Mucosa of descending colon (tissue), 3 donors: ENCODE measurements at places on chromosomes 13 and 19.

DNA sequence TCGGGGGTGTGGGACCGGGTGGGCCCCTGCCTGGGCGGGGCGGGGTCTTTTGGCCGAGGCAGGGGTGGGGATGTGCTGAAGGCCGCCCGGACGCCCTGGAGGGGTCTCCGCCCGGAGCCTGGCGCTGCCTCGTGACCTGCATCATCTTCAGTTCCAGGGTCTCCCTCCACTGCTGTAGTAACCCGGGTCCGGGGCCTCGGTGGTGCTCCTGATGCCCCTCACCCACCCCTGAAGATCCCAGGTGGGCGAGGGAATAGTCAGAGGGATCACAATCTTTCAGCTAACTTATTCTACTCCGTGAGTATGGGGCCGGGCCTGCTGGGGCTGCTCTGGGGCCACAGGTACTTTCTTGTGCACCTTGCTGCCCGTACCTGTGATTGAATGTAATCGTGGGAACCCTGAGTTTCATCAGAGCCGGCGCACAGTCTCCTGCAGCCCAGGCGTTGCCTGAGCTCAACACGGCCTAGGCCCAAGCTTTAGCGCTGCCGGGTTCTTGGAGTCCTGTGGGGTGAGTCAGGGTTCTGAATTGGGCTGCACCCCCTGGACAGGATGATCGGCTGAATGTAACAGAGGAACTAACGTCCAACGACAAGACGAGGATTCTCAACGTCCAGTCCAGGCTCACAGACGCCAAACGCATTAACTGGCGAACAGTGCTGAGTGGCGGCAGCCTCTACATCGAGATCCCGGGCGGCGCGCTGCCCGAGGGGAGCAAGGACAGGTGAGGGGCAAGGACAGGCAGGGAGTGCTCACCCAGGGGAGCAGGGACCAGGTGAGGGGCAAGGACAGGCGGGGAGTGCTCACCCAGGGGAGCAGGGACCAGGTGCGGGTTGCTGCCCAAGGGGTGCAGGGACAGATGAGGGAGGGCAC, 10.5 kb downstream of the PEAK3 start:
- DNase-seq: peak; percentile 49

GRCh38 chr13:60623151-60623550, 226.1 kb downstream of the TDRD3 start:
- DNase-seq: no peak

DNA sequence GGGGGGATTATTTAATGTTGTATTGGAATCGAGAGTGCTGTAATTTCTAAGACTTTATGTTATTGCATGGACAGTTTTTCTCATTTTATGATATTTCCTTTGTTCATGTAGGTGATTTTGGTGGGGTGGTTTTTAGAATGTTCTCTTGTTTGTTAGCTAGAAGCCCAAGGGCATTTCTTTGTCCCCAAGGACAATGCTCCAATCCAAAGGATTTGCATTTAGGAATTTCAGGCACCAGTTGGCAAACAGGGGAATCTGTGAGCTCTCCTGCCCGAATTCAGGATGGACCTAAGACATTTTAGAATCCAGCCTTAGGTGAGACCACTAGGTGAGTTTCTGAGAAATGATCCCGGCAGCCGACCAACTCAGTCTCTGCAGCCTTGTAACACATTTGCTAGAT, 324.9 kb downstream of the KCNRG start:
- no peak for DNase-seq

DNA sequence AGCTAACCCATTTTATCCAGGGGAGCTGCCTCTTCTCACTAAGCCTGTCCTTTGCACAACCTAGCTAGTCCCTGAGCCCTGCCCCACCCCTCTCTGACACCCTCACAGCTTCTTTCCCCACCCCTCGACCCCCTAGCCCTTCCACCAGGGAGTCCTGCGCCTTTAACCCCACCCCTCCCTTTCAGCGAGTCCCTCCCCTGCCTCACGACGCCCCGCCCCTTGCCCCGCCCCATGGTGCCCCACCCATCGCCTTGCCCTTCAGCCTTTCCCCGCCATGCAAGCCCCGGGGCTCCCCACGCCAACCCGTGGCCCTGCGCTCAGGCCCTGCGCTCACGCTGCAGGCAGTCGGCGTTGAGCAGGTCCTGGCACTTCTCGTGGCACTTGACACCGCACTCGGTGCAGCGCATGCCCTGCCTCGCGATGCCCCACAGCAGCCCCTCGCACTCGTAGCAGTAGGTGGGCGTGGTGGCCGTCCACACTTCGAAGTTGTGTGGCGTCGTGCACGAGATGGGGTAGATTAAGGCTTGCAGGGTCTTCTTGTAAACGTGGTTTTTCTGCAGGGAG, 40.0 kb downstream of the UNC13A start:
- peak; percentile 35 for DNase-seq

GRCh38 chr19:1266916-1267476, 2.1 kb upstream of the CIRBP start:
- DNase-seq: peak; percentile 91

DNA sequence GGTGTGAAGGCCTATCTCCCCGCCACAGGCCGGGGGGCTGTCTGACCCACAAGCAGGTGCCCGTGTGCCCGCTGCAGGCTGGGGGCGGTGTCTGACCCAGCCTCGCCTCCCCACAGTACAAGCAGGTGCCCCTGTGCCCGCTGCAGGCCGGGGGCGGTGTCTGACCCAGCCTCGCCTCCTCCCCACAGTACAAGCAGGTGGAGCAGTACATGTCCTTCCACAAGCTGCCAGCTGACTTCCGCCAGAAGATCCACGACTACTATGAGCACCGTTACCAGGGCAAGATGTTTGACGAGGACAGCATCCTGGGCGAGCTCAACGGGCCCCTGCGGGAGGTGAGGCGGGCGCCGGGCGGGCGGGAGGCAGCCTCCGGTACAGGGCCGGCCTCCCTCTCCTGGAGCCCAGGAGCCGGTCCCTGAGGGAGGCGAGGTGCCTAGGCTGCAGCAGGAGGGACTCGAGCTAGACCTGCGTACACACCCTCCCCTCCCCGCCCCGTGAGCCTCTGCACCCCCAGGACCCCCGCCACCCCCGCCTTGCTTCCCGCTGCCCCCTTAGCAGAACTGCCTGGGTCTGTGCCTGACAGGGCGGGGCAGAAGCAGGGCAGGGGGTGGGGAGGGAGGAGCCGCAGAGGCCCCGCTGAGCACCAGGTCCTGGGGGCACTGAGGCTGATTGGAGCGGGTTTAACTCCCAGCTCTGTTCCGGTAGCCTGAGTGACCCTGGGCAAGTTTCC, 20.6 kb downstream of the HCN2 start:
- no peak for DNase-seq

DNA sequence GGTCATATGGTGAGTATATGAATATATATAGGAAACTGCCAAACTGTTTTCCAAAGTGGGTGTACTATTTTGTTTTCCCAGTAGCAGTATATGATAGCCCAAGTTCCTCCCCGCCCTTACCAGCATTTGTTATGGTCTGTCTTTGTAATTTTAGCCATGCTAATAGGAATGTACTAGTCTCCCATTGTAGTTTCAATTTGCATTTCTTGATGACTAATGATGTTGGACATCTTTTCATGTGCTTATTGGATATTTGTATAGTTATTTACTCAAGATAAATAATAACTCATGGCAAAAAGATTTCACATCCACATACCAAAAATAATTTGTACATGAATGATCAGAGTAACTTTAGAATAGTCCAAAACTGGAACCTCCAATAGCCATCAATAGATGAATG, 75.3 kb upstream of the SERP2 start:
- DNase-seq: no peak

GRCh38 chr19:15421721-15422260, 3.0 kb upstream of the AKAP8L start:
- DNase-seq: no peak

DNA sequence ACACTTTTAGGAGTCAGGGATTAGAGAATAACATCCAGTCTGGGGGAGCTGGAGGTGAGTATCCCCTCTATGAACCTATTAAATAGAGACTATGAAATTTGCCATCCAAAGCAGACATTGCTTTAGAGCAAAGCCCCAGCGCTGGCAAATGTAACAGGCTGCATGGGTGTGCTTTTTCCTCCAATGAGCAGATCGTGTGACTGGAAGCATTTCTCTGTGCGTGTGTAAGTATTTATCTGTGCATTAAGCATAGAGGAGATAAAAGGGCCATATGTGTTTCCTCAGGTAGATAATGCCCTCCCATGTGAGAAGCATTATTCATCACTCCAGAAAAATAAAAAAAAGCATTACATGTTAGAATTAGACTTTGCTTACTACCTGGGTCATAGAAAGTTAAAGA, 924 bp downstream of the TNFSF13B start:
- no peak for DNase-seq

GRCh38 chr19:30312582-30313352, 59.4 kb upstream of the ZNF536 start:
- DNase-seq: no peak

DNA sequence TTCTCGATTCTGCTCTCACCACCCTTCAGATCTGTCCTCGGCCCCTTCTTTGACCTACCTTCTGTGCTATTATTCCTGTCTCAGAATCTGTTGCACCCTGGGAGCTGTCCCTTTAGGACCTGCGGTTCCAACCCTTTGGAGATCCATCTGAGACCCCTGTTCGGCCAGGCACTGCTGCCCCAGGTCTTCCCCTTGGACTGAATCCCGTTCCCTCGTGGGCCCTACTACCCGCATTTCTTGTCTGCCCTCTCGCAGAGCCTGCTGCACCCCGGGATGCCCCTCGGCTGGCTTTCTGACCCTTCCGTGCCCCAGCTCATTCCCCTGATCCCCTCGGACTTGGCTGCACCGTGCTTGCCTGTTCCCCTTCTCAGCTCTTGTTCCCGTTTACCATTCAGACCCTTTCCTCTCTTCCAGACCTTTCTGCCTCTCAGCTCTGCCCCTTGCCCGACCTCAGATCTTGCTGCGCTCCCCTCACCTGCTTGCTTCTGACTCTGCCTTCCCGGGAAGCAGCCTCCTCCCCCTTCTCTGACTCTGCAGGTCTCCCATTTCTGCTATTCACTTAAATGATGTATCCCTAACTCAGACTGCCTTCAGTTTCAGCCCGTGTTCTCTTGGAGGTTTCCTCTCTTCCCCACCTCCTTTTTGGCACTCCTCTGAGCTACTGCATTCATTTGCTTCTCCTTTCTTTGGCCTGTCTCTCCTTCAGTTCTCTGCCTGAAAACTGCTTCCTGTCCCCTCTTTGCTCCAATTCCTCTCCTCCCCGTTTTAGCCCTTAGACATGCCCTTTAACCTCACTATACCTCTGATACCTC, 1.1 kb downstream of the ARHGAP35 start:
- DNase-seq: no peak

DNA sequence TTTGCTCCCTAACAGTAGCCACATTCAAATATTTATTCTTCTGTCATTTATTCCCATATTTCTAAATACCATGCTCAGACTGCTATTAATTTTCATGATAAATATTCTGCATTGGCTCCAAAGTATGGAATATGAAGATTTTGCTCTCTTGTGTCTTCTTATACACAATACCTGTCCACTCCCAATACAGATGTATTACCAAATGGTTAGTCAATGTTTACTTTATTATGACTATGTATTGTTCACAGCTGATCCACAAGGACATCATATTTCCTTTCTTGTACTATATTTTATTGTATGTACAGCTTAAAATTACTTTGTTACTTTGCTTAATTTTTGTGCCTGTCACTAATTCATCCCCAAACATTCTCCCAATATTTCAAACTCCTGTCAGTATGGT, 322.3 kb downstream of the OXGR1 start:
- DNase-seq: no peak

DNA sequence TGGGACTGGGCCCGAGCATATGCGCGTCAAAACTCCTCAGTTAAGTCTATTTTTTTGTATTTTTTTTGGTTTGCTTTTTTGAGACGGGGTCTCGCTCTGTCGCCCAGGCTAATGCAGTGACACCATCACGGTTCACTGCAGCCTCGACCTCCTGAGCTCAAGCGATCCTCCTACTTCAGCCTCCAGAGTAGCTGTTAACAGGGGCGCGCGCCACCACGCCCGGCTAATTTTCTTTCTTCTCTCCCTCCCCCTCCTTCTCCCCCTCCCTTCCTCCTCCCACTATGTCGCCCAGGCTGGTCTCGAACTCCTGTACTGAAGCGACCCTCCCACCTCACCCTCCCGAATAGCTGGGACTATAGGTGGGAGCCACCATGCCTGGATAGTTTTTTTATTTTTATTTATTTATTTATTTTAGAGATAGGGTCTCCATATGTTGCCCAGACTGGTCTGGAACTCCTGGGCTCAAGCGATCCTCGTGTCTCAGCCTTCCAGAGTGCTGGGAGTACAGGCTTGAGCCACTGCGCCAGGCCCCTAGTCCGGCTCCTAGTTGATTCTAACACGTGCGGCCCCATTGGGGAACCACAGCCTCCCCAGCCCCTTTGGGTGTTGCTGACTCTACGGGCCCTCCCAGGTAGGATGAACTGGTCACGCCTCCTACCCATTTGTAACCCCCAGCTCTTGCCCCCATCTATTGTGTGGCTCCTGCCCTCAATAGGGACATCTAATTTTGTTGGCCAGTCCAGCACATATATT, 806 bp upstream of the ZNF837 start:
- DNase-seq: no peak

GRCh38 chr13:97196340-97196739, 25.8 kb upstream of the MBNL2 start:
- no peak for DNase-seq

DNA sequence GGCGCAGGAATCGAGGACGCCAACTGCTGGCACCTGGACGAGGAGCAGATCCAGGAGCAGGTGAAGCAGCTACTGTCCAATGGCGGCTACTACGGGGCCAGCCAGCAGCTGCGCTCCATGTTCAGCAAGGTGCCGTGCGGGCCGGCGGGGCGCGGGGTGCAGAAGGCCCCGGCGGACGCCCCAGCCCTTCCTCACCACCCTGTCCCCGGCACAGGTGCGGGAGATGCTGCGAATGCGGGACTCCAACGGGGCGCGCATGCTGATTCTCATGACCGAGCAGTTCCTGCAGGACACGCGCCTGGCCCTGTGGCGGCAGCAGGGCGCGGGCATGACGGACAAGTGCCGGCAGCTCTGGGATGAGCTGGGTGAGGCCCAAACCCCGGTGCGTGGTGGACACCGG, 13.6 kb downstream of the ZSWIM4 start:
- DNase-seq: no peak

DNA sequence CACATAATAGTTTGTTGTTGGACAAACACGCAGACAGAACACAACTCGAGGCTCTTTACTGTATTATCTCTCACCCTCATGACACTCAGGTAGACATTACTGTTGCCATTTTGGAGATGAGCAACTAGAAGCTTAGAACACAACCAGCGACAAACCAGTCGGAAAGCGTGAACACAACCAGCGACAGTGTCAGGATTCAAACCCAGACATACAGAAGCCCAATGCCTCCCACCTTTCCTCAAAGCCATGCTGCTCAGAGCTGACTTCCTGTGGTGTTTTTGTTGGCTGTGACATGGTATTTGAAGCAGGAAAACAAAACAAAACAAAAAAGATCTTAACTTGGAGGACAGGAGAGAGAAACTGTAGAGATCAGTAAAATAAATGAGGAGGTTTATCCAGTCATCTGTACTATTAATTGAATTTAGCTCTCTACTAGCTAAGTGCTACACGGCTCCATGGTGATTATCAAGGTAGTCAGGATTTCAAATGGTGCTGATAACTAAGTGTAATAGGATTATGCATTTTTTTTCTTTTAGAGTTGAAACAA, 92.1 kb downstream of the STARD13 start:
- no peak for DNase-seq
